ENCODE measurements at places on chromosomes 3 and 15.

- peak; percentile 15 for DNase-seq
Measured at GRCh38 chr15:74024687-74025086, 30.2 kb downstream of the PML start.

DNA sequence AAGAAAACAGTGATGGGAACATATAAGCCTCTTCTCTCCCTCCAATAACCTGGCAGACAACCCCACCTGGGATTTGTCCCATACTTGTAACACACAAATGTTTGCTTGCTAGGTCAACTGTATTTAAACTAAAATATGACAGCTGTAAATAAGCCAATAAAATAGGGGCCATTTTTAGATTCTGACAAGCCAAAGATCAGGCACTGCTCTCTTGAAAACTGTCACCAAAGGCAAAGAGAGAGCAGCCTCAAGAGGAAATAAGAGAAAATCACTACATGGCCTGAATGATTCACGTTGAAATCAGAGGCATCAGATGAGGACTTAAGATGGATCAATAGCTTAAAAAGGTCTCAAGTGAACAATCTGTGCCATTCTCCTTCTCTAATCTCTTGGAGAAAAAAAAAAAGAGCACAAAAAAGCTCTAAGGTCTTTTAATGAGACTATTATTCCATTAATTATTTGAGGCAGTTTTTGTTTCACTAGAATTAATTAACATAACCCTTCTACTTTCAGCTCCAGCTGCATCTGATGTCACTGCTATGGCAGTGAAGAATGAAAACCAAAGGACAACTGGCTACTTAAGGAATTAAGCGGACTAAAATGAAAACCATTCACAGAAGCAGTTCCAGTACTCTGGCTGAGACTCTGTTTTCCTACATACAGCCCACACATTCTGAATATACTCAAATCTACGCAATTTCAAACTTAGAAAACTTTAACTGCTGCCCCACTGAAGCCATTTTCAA lies 19.0 kb downstream of the MYO5A start:
- no peak for DNase-seq

GRCh38 chr3:14926592-14926991 lies 20.8 kb upstream of the NR2C2 start:
- no peak for DNase-seq

- DNase-seq = no peak
Measured at GRCh38 chr15:100468285-100468684, 60.5 kb downstream of the CERS3 start.

- DNase-seq = no peak
Measured at GRCh38 chr15:77853910-77854309, 221.2 kb upstream of the LINGO1 start.

DNA sequence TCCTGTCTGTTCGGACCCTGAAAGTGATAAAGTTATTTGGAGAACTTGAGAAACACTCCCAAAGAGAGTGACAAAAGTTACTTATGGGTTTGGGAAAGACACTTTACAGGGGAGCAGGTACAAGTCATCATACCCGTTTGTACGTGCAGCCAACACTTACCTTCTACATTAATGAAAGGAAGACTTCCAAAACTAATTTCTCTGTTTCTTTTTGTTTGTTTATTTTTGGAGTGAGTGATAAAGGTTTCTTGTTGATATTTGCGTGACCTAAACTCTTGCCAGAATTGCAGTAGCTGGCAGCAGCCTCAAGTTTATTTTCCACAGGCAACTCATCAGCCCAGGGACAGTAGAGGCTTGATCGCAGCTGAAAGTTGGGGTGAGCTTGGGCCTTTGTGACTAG lies 8.4 kb downstream of the ABHD2 start:
- DNase-seq = no peak

GRCh38 chr3:29686889-29687592 lies 406.2 kb downstream of the RBMS3 start:
- DNase-seq = peak; percentile 83

DNA sequence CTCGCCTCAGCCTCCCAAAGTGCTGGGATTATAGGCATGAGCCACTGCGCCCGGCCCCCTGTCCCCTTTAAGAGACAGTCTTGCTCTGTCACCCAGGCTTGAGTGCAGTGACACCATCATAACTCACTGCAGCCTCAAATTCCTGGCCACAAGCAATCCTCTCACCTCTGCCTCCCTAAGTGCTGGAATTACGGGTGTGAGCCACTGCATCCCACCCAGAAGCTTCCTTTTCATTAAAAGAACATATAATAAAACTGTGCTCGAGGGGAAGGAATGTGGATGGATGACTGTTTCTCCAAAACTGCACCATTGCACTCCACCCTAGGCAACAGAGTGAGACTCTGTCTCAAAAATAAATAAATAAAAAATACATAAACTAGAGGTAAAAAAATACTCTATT lies 70.1 kb downstream of the NCEH1 start:
- DNase-seq = no peak

DNA sequence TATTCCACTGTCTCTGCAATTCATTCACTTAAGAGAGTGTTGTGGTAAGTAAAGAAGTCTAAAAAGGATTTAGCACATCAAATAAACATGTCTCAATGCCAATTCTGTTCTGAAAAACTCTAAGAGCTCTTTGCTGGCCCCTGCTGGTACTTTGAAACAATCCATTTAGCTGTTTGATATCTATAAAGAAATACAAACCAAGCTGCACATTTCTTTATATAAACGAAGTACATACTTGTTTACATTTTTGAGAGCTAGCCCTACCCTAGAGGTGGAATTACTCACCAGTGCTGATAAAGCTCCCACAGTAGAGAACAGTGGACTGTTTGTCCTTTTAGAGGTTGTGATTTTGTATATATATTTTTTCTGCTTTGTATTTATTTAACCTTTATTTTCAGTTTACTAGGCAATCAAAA lies 75.5 kb downstream of the NEDD4 start:
- DNase-seq = peak; percentile 92

DNA sequence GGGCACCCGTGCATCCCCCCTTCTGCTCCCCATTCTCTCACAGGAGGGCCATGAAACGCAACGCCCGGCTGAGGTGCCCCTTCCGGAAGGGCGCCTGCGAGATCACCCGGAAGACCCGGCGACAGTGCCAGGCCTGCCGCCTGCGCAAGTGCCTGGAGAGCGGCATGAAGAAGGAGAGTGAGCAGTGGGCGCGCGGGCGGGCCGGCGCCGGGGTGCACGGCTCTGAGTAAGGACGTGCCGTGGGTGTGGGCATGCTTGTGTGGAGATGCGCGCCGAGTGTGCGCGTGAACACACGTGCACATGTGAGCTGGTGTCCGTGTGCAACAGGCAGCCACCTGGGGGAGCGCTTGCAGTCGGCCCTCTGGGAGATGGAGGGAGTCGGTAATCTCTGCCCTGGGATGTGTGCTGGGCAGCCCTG lies 28.1 kb downstream of the NR1I2 start:
- peak; percentile 47 for DNase-seq

GRCh38 chr3:83403927-83404326 lies 1554.9 kb upstream of the CADM2 start:
- DNase-seq = no peak

- peak; percentile 79 for DNase-seq
Measured at GRCh38 chr3:187737368-187738070, 7.7 kb downstream of the BCL6 start.

DNA sequence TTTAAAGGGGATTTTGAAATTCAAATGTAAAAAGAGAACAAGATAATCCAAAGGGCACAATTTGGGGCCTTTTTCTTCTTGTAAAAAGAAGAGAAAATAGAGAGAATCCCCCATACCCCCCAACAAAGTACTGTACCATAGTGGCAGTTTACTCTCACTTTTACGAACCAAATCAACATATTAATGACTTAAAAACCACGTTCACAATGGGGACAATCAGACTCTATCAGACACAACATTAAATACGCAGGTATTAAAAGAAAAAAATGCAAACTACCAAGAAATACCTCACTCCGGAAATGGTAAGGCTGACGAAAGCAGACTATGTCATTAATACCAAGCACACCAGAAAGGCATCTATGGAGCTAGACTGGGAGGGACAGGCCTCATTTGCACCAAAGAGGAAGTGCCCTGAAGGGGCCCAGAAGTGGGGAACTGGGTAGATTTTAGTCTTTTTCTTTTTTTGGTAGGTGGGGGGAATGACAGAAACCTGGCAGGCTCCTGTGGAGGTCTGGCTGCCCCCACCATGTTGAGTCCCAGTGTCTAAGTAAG lies 134.3 kb downstream of the TIGIT start:
- no peak for DNase-seq

- no peak for DNase-seq
Measured at GRCh38 chr3:64073158-64073761, 50.0 kb upstream of the PSMD6 start.

GRCh38 chr3:49607796-49608195 lies 53.5 kb downstream of the BSN start:
- no peak for DNase-seq

GRCh38 chr15:80579611-80580010 lies 115.5 kb upstream of the ABHD17C start:
- no peak for DNase-seq

DNA sequence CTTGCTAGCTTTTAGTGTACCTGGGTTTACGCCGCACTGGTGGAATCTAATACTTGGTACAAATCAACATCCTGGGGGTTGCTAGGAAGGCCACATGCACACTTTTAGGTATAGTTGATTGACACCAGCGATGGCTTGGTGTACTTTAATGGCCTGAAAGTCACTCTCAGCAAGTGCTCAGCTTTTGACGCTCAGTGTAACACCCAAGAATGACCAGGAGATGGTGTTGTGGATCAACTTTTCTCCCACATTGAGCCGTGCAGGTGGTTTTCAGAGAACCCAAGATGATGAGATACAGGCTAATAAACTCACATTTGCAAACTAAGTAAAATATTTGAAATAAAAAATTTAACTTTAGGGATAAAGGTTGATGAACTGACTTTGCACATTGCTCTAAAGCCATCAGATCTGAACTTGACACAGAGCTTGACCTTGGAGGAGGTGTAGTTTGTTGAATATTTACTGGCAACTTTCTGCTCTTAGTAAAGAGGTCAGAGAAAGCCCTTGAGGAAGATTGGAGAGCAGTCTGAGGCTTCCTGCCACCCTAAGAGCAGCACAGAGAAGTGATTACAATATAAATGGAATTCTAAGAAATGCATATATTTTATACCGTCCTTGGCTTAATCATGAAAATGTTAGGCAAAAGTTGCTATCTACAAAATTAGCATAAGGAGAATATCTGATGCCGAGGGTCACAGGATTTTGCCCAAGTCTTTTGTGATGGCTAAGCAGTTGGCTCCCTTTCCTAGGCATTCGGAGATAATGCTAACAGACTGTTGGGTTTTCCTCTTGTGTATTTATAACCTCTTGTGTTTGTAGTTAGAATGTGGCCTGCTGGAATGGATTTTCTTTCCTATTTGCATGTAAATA lies 143.4 kb upstream of the RASGRP1 start:
- DNase-seq = peak; percentile 87

GRCh38 chr3:107848351-107848915 lies 242.4 kb downstream of the CD47 start:
- no peak for DNase-seq

DNA sequence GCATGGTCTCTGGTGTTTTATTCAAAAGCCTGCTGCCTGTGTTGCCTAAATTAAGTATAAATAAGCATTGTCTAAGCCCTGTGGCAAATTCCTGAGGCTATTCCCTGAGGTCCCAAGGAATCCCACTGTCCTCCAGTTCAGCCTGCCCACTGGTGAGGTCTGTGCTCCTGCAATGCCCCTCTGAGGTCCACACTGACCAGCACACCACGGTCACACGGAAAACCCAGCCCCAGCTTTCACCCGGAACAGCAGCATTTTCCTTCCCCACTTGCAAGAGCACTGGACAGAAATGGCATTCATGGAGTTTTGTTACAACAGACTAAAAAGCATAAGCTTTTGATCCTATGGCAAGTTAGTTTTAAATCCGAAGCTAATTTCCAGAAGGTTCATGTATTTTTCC lies 234.0 kb downstream of the KLF13 start:
- DNase-seq = no peak

GRCh38 chr15:68844856-68845550 lies 24.3 kb upstream of the ANP32A start:
- no peak for DNase-seq

DNA sequence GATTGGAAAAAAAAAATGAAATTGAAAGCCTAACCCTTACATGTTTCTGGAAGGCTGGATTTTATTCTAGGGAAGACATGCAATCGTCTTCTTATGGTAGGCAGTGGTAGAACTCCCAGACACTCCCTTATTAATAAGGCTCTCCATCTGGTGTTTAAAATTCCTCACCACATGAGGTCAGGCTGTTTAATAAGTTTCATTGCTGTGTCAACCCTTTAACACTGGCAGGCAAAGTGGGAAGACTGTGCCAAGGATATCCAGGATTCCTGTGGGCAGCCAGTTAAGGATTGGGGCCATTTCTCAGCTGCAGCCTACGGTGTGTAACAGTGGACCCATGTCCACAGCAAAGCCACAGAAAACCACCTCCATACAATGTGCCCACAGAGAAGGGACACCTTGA lies 225.5 kb upstream of the CHRM5 start:
- DNase-seq = no peak

DNA sequence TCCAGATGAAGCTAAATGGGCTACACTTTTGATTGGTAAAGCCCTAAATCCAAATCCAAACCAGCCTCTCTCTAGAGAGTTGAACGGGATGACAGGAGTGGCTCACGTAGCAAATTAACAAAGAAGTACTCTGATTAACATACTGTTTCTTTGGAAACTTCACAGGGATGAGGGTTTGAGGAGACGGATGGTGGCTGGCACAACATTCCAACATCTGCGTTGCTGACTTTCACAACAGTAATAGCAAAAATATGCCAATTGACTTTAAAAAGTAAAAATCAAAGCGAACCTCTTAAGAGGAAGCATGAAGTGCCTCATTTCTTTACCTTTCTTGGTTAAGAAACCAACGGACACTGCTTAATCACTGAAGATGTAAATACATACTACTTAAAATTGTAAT lies 181.4 kb downstream of the TBL1XR1 start:
- no peak for DNase-seq

- no peak for DNase-seq
Measured at GRCh38 chr3:111848283-111848682, 10.8 kb upstream of the PHLDB2 start.

GRCh38 chr15:42111924-42112323 lies 17.6 kb upstream of the PLA2G4D start:
- no peak for DNase-seq

- peak; percentile 33 for DNase-seq
Measured at GRCh38 chr15:68821841-68822381, 1.2 kb upstream of the ANP32A start.

DNA sequence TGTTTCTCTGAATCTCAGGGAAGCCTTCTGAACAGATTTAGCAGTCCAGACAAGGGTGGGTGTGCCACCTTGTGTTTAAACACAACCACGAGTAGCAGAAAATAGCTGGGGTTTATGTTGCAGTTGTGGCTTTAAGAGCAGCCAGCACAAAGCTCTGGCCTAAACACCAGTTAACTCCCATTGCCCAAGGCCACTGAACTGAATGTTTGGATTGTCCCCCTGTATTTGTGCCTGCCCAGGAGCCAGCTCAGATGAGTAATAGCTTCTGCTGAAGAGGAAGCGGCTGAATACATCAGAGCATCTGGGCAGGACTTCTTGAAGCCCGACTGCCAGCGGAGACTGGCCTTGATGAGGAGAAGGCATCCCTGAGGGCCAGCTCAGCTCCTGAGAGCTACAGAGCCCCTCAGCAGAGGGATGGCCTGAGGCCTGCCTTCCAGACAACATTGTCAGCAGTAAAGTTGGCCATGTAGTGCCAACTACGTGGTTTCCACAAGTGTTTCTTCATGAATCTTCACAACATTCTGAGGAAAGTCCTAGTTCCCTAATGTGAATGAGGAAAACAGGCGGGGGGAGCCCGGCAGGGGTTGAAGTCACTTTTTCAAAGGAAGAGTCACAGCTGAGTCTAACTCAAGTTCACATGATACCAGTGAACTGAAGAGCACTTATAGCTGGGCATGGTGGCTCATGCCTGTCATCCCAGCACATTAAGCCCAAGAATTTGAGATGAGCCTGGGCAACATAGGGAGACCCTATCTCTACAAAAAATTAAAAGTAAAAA lies 65.8 kb upstream of the ZBTB38 start:
- DNase-seq = no peak
